ENCODE measurements at places on chromosomes 3 and 15.
A peak's percentile ranks its signal among the peaks of the same experiment; 100 is the strongest.

- DNase-seq = peak; percentile 94
Measured at GRCh38 chr3:160667452-160667851, 9.5 kb upstream of the ARL14 start.

GRCh38 chr3:73784686-73785392 is 160.1 kb upstream of the PDZRN3 start:
- DNase-seq = no peak

DNA sequence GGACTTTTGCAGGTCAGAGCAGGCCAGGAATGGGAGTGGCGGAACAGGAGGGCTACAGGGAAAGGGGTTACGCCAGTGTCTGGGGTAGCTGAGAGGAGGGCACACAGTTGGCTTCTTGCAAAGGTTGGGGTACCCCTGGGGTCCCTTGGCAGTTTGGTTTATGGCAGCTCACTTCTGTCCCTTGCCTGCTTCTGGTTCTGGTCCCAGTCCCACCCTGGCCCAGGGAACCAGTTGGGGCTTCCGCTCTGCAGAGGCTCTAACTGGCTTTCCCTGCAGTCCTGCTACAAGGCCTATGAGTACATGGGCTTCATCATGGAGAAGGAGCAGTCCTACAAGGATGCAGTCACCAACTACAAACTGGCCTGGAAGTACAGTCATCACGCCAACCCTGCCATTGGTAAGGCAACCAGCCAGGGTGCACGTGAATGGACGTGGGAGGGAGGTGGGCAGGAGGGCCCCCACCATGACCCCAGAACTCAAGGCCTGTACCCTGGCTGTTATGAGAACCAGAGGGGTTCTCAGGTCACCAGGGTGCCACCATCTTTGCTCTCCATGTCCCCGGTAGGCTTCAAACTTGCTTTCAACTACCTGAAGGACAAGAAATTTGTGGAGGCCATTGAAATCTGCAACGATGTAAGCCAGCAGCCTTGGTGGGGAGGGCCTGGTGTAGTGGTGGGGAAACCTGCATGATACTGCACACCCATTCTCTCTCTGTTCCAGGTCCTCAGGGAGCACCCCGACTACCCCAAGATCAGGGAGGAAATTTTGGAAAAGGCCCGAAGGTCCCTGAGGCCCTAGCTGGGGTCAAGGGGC is 15.2 kb downstream of the CSRNP1 start:
- DNase-seq = no peak

DNA sequence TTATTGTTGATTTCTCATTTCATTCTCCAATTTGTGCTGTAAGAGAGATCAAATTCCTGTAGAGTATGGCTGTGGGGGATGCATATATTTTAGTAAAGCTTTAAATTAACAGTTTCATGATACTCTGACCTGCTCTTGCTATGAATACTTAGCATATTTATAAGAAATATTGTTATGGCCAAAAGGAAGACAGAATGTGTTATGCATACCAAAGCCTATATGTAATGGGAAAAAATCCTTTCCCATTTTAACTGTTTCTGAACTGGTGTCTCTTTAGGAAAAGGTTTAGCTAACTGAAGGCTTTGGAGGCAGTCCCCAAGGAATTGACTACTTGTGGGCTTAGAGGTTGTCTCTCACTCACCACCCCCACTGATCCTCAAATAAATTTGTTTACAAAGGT is 59.2 kb downstream of the CADPS start:
- DNase-seq = no peak

- DNase-seq = no peak
Measured at GRCh38 chr3:176208283-176208682, 989.0 kb downstream of the TBL1XR1 start.

GRCh38 chr3:78255403-78255802 is 1215.5 kb downstream of the ROBO2 start:
- no peak for DNase-seq

Measured in large intestine (tissue), 12 donors.